ENCODE measurements at places on chromosomes 11 and 22.
A peak's percentile ranks its signal among the peaks of the same experiment; 100 is the strongest.

DNA sequence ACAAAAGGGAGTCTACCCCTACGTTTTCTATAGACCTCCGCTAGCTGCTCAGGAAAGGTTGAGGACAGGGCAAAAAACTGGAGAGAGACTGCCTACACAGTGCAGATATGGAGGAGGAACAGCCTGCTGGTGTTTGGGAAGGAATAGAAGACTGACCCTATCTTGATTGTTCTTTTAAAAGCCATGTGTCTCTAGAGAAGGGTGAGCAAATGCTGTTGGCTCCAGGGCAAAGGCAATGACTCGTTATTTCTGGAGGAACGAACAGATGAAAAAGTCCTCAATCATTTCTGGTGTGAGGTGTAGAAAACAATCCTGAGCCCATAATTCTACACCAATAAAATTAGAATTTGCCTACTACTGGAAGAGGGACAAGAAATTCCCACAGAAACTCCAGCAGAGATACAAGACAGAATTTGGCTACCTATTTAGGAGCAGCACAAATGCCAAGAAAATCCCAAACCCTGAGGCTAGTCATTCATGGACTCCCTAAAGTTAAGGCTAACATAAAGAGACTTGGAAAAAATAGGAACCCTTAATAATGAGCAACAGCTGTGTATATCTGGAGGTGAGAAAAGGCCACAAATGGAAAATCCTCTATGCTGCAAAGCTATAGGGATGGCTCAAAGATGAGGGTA lies 1206.3 kb upstream of the CNTN5 start:
- no peak for DNase-seq

- DNase-seq, result peak; percentile 89
Observed at GRCh38 chr22:30196141-30196879, 50.2 kb downstream of the LIF start.

DNA sequence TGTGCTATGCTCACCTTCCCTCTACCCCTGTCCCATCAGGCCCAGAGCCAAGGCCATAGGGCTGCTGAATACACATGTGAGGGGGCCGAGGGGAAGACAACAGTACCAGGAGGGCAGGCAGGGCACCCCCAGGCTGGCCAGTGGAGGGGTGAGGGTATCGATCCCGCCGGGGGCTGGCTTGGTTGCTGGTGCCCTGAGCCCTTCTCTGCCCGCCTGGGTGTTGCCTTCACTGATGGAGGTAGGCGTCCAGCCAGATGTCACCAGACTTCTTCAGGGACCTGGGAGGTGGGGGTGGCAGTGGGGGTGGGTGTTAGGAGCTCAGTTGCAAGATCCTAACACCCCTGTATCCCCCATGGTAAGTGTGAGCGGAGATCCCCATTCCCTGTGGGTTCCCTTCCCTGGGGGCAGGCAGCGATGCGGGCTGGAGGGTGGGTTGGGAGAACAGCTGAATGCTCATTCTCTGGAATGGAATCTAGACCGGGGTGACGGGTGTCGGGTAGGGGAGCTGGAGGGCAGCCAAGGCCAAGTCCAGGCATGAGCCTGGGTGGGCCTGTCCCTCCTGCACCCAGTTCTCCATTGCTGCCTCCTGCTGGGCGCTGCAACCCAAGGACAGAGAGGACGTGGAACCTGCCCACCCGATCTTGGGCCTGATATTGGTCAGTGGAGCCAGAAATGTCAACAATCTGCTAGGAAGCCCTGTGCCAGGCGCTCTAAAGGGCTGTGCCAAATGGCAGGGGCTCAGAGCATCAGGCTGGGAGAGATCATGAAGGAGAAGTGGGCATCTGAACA lies 17.6 kb downstream of the FADS3 start:
- no peak for DNase-seq

DNA sequence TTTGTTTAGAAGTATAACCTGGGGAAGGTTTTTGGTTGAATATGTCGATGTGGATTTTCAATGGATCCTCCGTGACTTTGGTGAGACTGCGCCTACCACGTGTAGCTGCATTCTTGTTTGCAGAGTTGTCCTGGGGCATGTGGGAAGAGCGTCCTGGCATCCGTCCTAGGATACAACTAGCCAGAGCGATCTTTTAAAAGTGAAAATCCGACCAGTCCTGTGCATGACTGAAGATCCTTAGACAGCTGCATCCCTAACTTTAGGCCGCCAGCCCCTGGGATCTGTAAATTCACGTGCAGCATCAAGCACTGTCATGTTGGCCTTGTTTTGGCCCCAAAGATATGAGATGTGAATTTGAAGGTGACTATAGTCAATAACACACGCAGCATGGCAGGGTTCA lies 22.4 kb upstream of the THY1 start:
- DNase-seq, result peak; percentile 43

DNA sequence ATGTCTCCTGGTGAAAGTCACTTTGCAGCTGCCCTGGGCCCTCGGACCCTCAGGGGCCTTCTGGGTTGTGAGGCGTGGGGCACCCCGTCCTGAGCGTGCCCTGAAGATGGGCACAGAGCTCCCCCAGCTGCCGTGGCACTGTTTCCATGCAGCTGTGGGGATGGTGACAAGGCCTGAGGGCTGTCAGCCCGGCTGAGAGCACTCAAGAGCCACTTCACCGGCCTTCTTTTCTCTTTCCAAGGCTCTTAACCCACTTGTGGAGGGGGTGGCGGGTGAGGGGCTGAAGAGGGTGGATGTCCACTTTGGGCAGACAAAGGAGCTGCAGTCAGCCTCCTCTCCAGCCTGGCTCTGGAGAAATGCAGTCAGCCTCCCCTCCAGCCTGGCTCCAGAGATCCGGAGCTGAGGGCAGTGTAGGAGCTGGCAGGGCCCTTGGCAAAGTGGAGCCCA lies 239.5 kb downstream of the ST3GAL4 start:
- no peak for DNase-seq

- no peak for DNase-seq
Observed at GRCh38 chr11:3044915-3045314, 12.3 kb downstream of the CARS1 start.

- DNase-seq, result peak; percentile 21
Observed at GRCh38 chr11:14537134-14537599, 17.0 kb upstream of the PSMA1 start.

All from femur (tissue), 1 donor.